ENCODE measurements at places on chromosomes 6 and 20.

DNA sequence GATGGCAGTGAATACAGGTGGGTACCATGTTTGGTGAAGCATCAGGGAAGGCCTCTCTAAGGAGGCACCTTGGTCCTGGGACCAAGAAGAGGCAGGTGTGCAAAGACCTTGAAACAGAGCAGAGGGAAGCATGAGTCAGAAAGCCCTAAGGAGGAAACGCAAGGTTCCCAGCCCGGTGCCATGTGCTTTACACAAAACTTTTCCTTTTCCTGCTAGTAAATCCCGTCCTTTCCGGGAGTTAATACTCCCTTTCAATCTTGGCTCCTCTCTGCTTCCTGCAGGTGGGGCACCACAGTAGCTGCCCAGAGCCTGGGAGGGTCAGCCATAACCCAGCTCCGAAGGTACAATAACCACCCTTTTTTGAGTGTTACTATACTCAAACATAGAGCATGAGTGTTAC is 19.4 kb upstream of the SLC23A2 start:
- DNase-seq = no peak

DNA sequence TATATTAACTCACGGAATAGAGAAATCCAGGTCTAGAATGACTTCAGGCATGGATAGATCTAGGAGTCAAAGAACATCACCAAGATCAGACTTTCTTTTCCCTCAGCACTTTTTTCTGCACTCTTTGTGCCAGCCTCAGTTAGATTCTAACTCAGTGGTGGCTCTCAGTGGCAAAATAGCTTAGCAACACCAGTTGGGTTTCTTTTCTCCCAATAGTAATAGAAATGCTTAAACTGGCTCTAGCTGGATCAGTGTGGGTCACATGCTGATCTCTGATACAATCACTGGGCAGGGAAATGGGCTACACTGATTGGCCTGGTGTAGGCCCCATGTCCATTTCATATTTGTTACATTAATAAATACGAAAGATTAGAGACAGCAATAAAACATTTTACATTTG is 44.2 kb upstream of the ARFGEF2 start:
- DNase-seq = no peak

GRCh38 chr6:131828951-131829350 is 21.1 kb downstream of the ENPP1 start:
- DNase-seq = no peak

DNA sequence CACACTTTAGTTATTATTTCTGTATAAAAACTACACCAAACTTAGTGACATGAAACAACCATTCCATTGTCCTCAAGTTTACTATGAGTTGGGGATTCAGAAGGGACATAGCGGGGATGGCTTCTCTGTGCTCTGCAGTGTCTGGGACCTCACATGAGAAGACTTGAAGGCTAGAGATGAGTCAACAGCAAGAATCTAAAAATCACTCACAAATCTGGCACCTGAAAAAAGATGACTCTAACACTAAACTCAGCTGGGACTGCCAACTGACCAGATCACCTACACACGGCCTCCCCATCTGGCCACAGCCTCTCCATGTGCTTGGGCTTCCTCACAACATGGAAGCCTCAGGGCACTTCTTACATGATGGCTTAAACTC is 63.0 kb upstream of the EYA2 start:
- DNase-seq = no peak

DNA sequence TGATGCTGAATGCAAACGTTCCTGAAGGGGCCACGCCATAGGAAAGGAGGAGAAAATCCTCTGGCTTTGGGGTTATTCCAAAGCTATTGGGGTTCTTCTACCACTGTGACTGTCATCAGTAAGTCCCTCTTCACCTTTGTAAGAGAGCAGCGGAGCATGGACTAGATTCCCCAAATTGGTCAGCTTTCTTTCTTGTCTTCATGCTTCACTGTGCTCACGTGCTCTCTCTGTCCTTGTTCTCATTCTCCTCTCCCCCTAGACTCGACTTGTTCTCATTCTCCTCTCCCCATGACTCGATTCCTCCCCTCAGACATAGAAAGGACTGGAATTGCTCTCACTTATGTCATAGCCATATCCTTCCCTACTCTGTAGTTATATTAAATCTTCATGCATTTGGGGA is 54.8 kb upstream of the ADGRG6 start:
- DNase-seq = no peak

- DNase-seq = no peak
Measured at GRCh38 chr20:32891926-32892660, 33.4 kb downstream of the EFCAB8 start.

DNA sequence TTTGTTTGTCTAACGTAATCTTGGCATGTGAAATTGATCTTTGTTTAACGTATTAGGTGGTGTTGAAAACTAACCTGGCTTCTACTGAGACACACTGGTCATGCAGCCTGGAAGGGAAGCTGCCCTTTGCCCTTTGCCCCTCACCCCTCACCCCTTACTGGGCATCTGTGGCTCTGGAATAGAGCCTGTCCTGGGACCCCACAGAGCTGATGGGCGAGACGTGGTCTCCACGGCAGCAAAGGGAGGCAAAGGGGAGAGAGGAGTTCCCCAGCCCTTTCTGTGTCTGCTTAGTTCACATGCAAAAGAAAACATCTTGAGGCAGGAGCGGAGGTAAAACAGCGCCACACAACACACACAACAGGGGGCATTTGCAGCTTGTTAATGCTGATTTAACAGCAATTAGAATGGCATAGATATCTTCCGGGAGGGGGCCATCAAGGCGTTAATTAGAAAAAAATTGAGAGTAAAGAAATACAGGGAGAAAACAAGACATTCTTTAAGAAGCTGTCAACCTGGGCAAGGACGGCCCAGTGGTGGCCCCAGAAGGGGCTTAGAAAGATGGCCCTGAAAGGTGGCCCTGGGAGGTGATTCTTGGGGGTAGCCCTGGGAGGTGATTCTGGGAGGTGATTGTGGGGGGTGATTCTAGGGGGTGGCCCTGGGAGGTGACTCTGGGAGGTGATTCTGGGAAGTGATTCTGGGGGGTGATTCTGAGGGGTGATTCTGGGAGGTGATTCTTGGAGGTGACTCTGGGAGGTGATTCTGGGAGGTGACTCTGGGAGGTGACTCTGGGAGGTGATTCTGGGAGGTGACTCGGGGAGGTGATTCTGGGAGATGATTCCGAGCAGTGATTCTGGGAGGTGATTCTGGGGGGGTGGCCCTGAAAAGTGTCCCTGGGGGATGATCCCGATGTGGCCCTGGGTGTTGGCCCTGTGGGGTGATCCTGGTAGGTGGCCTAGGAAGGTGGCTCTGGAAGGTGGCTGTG is 44.5 kb upstream of the DACT2 start:
- no peak for DNase-seq

GRCh38 chr6:152605941-152606340 is 31.2 kb downstream of the SYNE1 start:
- no peak for DNase-seq

- DNase-seq = peak; percentile 16
Measured at GRCh38 chr20:45407067-45407745, 883 bp upstream of the DBNDD2 start.

- DNase-seq = no peak
Measured at GRCh38 chr6:2396846-2397630, 151.6 kb upstream of the GMDS start.

Measured in suppressor macrophage treated with lipopolysaccharide for 1 hour (primary cell).